BJ (cell line): ENCODE measurements at places on chromosomes 6 and 20.

DNA sequence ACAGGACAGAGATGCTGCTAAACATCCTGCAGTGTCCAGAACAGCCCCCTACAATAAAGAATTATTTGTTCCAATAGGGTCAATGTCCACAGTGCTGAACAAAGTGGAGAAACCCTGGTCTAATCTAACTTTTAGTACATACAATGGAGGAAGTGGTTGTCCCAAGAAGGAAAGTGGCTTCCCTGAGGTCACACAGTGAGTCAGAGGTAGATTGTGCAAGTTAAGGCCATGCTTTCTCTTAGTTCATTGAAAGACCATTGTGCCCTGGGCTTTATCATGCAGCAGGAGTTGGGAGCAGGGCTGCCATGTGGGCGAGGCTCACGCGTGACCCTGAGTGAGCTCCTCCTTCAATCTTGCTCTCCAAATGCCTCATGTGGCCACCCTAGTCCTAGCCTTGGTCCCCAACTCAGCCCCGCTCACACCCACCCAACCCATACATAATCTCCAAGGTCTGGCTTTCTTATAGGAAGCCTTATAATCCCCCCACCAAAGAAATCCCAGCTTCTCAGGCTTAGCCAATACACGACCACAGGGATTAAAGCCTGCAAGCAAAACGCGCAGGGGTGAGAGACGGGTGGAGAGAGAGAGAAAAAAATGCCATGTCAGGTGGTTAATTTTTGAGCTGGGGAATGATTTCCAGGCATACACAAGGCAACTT is 19.9 kb downstream of the SLC13A3 start:
- no peak for DNase-seq

- no peak for DNase-seq
Observed at GRCh38 chr6:37761554-37762271, 57.8 kb upstream of the ZFAND3 start.

GRCh38 chr20:4226330-4227084 is 211.1 kb upstream of the RNF24 start:
- no peak for DNase-seq

GRCh38 chr6:56349194-56349593 is 101.8 kb upstream of the COL21A1 start:
- DNase-seq = no peak

GRCh38 chr20:47847884-47848485 is 62.7 kb upstream of the SULF2 start:
- no peak for DNase-seq

DNA sequence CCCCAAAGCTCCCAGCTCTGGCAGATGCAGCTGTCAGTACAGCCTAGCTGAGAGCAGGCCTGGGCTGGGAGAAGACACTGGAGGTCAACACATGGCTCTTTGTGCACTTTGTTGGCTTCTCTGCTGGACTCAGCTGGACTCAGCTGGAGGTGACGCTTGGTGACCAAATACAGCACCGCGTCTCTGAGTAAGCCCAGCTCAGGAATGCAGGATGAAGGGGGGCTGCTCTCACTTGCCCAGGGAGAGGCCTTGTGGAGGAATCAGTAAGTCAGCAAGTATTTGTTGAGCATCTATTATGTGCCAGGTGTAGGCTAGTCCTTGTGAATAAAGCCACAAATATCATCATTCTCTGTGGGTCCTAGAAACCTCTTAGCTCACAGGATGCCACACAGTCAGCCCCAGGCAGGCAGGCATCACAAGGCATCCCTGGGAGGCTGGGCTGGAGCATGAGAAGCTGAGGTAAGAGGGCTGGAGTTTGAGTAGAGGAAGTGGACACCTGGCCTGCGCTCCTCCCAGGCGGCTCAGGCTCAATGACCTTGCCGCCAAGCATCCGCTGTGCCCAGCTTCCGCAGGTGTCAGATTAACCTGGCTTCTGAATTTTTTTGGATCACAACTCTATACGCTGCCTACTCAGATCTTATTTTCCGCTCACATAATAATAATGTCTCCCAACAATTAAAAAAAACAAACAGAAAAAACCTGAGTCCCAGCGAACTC is 95.4 kb downstream of the TMEM170B start:
- DNase-seq = no peak

- no peak for DNase-seq
Observed at GRCh38 chr6:5663259-5663658, 343.5 kb downstream of the NRN1 start.
